ENCODE measurements at places on chromosomes 11 and 22.

DNA sequence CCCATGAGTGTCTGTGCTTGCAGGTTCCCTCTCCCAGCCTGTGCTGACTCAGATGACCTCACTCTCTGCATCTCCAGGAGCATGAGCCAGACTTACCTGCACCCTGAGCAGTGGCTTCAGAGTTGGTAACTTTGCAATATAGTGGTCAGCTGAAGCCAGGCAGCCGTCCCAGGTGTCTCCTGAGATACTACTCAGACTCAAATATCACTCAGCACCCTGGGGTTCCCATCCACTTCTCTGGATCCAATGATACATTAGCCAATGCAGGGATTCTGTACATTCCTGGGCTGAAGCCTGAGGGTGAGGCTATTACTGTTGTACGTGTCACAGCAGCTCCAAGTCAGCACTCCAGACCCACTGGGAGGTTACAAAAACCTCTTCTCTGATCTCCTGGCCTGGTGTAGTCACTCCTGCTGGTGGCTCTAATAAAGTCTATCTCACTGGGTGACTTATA is 87.8 kb upstream of the TOP3B start:
- DNase-seq: no peak

DNA sequence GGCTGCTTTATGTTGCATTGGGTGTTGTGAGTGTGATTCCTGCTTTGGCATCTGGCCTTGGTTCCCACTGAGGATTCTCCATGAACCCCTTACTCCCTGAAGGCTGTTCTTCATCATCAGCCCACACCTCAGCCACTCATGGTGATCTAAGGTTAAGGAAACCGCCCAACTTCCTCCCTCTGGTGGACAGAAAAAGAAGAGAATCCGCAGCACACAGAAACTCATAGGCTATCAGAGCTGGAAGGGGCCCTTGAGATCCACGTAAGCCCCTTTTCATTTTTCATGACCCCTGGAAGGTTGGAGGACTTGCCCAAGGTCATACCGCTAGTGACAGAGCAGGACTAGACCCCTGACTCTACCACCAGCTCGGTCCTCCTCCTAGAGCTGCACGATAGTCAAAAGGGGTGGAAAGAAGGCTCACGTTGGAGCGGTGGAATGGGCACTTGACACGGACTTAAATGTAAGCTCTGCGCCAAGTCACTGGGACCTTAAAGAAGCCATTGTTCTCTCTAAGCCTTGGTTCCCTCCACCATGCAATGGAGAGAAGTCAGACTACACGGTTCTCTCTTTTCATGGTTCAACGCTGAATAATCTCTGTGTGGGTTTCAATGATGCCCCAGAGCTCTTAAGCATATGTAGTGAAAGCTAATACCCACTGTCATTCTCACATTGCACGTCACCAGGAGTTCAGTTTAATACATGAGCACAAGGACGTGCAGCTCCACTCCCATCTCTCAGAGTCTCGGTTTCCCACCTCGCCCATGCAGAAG is 83.6 kb upstream of the CRTAM start:
- no peak for DNase-seq

- DNase-seq: no peak
Measured at GRCh38 chr11:94519478-94520084, 7.3 kb downstream of the C11orf97 start.

DNA sequence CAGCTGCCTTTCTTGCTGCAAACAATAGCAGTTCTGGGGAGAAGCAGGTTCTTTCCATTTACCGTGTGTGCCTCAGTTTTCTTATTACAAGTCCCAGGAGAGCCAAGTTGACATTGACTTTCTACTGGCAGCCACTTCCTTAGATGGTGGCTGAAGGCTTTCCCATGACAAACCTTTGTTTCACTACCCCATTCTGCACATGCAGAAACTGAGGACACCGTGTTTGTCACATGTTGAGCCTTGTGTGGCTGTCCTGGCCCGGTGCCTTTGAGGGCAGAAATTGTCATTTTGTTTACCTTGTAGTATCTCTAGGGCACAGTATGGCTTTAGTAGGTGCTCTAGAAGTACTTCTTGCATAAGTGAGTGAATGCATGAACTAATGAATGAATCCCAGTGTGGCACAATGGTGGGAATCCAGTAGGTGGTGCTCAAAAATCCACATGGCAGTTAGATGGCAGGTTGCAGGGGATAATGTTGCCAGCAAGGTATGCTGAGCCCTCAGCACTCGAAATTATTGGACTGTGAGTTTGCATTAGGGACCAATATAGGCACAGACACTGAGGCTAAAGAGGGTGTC is 101.6 kb downstream of the CSNK2A3 start:
- DNase-seq: no peak

Measured in posterior cingulate gyrus (tissue), 11 donors.